NCI-H2029 (cell line): ENCODE measurements at places on chromosomes 7 and 10.

GRCh38 chr7:3639253-3639652, 338.2 kb downstream of the SDK1 start:
- DNase-seq, result no peak

DNA sequence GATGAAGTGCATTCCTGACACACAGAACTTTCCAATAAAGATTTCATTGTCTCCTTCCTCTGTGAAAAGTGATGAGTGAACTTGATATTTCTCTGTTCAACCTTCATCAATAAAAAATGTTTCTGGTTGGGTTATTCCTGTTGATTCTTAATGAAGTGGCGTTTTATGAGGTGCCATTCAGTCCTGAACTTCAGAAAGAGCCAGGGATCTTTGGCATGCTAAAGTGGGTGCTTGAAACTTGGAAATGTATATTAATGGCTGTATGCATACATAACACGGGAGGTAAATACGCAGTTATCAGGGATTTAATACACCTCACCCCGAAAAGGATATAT, 151.6 kb downstream of the ACTR3B start:
- DNase-seq, result no peak

GRCh38 chr10:113412161-113412560, 140.7 kb upstream of the HABP2 start:
- DNase-seq, result no peak

DNA sequence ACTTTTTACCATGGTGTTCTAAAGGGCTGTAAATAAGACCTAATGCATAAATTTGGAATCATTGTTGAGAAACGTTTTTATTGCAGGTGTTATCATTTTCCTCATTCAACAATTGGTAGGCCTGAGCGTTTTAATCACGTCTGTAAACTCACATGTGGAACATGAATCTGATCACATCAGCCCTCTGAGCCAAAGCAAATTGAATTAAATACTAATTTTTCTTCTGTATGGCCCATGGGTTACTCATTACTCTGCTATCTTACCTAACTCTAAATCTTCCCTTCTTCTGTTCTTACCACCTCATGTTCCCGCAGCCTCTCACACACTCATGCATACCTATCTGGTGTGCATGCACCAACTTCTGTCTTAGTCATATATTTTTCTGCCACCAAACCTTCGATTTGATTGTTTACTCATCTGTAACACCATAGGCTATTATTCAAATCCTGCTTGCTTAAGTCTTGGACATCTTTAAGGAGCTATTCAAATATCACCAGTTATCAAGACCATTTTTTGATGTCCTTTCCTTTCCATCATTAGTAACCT, 82.3 kb downstream of the NXPH1 start:
- no peak for DNase-seq

GRCh38 chr7:28481091-28481926, 69.0 kb downstream of the CREB5 start:
- DNase-seq, result no peak

DNA sequence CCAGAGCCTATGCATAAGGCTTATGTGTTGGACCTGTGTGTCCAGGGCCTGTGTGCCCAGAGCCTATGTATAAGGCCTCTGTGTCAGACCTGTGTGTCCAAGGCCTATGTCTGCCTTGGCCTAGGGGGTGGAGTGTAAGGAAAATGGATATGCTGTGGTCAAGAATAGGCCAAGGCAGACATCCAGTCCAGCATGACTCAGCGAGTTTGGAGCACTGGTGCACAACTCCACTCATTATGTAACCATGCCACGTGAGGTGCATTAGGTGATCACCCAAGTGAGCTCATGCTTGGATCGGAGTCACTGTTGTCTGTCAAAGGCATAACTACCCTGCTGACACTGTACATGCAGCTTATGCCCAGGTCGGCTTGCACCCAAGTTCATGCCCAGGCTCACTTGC, 238.9 kb downstream of the CACNA2D1 start:
- DNase-seq, result no peak

DNA sequence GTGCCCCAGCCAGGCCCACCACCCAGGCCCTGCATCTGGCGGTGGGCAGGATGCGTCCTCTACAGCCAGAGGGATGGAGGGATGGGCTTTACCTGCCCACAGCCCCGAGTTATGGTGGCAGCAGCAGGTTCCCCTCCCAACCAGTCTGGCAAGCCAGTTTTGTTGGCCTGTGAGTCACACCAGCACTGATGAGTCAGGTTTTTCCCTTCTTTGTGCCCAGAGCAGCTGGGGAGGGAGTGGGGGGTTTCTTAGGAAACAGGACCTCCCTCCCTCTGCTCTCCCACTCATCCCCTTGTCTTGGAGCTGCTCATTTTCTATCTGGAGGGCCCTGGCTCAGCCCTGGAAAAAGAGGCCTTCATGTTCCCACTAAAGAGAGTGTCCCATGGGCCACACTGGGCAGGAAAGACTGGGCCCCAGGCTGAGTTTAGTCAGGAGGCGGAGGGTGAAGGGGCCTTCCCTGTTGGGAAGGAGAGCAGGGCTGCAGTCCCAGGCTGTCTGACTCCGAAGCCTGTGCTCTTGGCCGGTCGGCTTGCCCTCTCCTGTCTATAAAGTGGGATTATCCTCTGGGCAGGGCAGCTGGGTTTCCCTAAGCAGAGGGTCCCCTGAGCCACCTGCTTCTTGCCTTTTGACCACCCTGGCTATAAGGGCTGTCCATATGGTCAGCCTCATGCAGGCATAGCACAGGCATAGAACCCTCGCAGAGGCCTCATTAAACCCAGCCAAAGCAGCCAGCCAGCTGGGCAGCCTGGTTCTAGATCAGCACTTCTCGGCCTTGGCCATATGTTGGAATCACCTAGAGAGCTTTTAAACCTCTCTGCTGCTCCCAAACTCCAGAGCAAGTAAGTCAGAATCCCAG, 30.2 kb upstream of the ANKRD2 start:
- no peak for DNase-seq

DNA sequence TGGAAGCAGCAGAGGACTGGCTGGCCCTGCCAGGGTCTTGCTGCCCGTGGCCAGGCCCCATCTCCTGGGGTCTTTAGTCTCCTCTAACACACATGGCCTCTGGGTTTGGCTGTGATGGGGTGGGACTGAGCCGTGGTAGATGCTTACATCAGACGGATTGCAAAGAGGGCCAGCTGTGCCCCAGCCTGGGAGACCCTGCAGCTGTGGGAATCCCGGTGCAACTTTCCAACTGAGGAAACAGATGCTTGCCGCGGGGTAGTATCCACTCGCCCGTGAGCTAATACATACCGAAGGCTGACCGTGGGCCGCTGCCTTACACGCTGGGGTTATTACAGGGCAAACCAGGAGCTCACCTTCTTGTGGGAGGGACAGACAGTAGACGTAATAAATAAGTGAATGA, 24.1 kb upstream of the SH2B2 start:
- DNase-seq, result no peak

- DNase-seq, result peak; percentile 94
These were observed 59.8 kb downstream of the CPVL start for GRCh38 chr7:29086545-29086944.

- DNase-seq, result no peak
These were observed 29.9 kb upstream of the COL1A2 start for GRCh38 chr7:94364816-94365215.

DNA sequence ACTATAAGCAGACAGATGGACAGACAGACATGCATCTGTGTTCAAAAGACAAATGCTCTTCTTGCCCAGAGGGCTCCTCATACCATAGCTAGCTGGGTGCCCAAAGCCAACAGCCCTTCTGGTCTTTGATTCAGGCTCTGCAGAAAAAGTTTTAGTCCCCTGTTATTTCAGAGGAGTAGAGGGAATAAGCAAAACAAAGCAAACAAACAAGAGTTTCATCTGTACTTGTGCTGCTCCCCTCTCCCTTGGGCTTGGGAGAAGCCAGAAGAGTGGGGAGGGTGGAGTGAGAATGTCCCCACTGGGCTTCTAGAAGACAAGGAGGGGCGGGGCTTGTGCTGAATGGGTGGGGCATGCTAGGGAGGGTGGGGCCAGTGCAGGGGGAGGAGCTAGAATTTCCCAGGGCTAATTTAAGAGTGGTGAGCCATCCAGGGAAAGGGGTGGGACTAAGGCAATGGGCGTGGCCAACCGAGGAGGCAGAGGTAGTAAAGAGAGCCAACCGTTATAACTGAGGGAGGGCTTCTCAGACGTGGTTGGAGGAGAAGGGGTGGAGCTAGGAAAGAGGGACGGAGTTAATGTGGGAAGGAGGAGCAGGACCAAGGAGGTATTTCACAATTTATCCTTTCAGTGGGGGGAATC, 101.2 kb upstream of the MGMT start:
- DNase-seq, result no peak

- DNase-seq, result no peak
These were observed 805 bp downstream of the RASGEF1A start for GRCh38 chr10:43265799-43266721.

DNA sequence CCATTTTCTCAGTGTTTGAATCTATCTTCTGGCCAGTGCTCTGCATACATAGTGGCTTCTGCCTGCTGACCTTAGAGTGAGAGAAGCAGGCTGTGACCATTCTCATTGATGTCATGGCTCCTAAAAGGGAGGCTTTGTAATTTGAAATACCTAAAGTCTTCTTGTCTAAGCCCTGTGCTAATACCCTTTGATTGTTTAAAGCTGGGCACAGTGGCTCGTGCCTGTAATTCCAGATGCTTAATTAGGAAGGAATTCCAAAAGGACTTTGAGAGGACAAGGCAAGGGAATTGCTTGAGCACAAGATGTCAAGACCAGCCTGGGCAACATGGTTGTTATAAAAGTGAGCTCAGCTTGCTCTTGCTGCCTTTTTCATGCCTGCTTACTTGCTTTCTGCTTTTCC, 81.7 kb downstream of the APBB1IP start:
- no peak for DNase-seq

DNA sequence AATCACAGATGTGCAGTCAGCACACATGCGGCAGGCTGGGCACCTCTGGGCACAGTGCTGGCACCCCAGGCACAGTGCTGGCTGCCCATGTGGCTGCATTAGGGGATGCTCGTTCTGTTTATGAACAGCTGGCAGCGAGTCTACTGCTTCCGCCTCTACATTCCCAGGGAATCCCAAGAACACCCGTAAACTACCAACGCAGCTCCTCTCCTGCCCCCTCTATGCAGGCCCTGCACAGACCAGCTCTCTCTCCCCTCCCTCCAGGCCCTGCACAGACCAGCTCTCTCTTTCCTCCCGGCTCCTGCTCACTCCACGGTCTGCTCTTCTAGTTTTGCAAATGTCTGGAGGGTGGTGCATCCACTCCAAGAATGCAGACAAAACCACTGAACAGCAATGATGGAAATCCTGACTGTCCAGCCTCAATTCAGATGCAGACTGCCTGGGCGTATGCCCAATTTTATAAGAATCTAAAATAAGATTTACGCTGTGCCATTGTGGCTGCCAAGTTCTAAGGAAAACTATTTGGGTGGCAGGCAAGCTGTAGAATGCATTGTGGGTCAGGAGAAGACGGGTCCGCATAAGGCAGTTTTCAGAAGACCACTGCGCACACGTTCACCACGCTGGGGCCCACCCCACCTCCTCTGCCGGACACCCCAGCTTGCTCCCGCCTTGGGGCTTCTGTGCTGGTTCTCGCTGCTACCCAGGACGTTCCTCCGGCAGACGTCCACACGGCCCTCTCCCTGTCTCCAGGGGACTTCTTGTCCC, 234.6 kb downstream of the ZMYND11 start:
- DNase-seq, result no peak

GRCh38 chr10:12709521-12709963, 292.0 kb downstream of the CCDC3 start:
- no peak for DNase-seq

DNA sequence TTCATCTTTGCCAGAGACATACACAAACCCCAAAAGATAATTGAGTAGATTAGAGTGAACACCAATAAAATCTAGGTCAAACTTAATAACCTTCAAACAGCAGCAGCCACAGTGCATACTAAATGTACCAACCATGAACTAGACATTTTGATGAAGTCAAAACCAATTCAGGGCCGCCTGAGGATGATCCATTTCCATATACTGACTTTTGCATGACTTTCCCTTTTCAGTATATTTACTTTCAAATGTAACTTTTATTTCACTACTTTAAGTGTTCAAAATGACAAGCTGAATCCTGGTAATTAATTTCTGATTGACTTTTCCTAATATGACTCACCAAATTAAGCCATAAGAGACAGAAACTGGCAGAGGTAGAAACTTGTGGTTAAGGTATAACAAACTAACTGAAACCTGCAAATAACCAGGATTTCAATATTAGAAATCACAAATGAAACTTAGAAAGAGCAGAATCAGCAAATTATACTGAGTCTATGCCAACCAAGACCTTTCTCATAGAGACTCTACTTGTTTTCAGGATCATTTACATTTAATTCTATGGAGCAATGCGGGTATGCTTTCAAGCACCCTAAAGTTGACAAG, 171.9 kb upstream of the LRRN3 start:
- no peak for DNase-seq

DNA sequence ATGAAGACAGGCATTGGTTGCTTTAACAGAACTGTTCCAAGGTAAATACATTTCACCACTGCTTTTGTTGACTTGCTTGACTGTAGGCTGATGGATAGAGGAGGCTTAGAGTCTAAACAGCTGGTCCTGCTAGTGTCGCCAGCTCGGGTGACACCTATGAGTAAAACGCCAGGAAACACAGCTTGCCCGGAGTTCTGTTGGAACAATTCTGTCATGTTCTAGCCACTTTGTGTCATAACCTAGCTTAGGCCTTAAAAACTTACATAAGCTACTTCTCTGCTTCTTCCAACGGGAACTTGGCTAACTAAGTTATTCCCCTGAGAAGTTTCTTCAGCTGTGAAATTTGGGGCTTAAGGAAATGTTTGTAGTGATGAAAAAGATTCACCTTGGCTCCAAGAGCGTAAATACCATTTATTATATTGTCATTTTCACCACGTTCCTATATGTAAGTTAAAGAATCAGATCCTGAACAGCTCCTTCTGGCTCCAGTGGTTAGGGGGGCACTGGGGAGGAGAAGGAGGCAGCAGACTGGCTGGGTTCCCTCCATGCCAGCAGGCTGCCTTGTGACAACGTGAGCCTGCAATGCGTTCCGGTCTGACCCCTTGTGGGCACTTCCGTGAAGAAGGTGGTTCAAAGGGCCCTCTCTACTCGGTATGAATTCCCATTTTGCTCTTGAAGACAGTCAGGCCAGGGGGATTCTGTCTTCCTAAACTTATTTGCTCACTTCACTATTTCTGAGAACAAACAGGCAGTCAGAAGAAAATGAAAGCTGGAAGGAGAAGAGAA, 253.2 kb downstream of the BMPER start:
- DNase-seq, result peak; percentile 36

GRCh38 chr7:87687653-87688254, 59.6 kb downstream of the RUNDC3B start:
- DNase-seq, result no peak

- DNase-seq, result no peak
These were observed 212.7 kb upstream of the ZNF804B start for GRCh38 chr7:88546808-88547207.

GRCh38 chr7:146331369-146331768, 214.8 kb downstream of the CNTNAP2 start:
- no peak for DNase-seq

DNA sequence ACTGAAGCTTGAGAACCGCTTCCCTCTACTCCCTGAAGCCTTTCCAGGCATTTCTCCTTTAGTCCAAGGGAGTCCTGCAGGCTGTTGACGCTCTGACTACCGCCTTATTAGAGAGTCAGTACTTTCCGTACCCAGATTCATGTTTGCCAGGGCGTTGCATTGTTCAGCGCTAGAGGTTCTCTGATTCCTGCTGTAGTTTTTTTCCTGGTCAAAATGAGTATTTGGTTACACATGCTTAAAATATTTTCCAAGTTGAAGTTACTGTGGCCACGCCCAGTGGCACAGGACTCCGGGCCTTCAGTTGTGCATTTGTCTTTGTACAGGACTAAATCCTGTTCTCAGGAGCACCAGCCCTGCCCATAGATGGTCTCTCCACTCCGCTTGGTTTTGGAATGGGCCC, 7.9 kb downstream of the MTURN start:
- peak; percentile 27 for DNase-seq

GRCh38 chr10:13715100-13715499, 128.3 kb downstream of the PRPF18 start:
- DNase-seq, result no peak
